ENCODE measurements at places on chromosomes 4 and X.
A peak's percentile ranks its signal among the peaks of the same experiment; 100 is the strongest.

GRCh38 chr4:38213083-38213805, 253.0 kb downstream of the PTTG2 start:
- no peak for DNase-seq

GRCh38 chr4:138032222-138032621, 209.9 kb downstream of the SLC7A11 start:
- no peak for DNase-seq

- DNase-seq = no peak
Observed at GRCh38 chrX:150506020-150506419, 62.4 kb upstream of the MTM1 start.

DNA sequence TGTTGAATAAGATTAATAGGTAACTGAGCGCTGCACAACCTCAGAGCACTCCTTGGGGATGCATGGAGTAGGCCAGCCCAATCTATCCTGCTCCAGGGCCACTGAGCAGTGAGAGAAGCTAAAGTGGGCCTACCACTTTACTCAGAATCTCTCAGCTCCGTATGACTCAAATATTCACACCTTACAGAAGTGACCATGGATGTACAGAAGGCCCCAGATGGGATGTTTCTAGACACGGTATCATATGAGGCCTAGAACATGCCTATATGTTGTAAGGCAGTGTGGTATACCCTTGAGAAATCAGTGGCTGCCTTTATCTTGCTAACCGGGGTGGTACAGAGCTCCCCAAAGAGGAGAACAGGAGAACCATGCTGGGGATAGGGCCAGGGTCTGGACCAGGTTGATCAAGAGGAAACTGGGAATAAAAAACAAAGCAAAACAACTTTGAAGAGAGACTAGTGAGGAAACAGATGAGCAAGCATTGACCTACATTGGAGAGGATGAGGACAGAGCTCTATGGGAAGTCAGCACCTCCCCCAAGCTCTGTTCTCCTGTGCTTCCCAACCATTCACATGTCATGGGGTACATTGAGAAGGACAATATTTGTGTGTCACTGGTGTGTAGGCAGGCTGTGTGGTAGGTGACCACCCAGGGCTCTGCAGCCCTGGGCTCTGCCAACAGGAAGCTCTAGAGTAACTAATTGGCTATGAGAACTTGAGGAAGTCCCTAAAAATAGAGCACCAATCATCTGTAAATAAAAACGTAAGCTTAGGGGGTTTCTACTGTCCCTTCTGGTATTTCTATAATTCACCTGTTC, 31.4 kb downstream of the HOPX start:
- no peak for DNase-seq

- DNase-seq = no peak
Observed at GRCh38 chr4:55723403-55723802, 87.3 kb upstream of the NMU start.

- peak; percentile 30 for DNase-seq
Observed at GRCh38 chrX:54808109-54808604, 612 bp downstream of the MAGED2 start.

DNA sequence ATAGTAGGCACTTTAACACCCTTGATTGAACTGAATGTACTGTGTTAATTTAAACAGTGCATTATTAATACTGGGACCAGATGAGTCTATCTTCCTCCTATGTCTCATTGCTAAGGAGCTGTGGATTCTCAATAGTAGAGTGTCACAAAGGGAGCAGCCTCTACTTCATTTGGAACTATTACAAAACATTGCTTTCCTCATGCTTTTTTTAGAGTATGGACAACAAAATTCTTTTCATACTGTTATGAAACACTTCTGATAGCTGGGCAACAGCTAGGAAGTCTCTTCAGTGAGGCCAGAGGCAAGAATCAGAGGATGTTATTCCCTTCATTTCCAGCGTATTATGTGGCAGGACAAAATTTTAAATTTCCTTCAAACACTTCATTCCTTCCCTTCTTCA, 160.8 kb downstream of the FBXO8 start:
- DNase-seq = no peak

DNA sequence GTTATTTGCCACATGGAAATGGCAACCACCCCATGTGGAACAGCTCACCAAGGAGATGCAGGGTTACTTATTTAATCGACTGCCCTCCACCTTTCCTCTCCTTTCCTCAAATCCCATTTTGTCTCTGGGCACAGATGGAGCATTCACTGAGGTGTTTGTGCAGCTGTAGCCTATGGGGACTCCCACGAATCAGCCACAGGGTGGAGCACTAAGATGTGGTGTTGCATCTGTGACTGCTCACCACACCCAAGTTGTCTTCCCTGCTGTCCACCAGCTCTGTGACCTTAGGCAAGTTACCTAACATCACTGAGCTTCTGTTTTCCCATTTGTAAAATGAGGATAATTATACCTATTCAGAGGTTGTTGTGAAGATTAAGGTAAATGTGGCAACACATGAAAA, 252.4 kb upstream of the CPEB2 start:
- no peak for DNase-seq

DNA sequence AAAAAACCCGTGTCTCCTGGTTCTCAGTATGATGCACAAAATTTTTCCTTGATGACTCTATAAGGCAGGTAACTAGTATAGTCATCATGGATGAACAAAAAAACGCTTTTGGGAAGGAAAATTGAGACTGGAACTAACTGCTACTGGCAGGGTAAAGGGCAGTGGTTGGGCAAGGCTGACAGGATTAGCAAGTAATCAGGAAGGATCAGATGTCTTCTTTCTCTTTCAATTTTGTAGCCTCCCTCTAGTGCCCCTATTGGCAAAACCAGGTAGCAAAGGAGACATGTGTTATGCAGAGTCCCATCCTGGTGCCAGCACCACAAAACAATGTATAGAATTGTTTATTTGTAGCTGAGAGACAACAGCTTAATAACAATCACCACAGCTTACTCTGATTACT, 12.8 kb upstream of the SLITRK4 start:
- no peak for DNase-seq

- no peak for DNase-seq
Observed at GRCh38 chrX:72371405-72371804, 65.7 kb upstream of the CITED1 start.

DNA sequence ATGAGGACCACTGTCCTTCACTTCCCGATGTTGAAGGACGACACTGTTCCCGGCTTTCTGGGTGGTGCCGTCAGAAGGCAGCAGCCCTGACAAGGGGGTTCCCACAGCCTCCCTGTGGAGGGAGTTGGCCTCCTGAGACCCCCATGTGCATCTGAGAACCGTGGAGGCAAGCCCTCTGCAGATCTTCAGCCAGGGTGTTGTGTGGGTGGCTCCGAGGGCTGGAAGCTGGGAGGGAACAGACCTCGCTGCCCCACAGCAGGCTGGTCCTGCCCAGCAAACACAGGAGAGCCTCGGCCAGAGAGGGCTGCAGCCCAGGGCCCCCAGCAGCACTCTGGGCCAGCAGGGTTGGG, 16.2 kb downstream of the DGKQ start:
- no peak for DNase-seq

DNA sequence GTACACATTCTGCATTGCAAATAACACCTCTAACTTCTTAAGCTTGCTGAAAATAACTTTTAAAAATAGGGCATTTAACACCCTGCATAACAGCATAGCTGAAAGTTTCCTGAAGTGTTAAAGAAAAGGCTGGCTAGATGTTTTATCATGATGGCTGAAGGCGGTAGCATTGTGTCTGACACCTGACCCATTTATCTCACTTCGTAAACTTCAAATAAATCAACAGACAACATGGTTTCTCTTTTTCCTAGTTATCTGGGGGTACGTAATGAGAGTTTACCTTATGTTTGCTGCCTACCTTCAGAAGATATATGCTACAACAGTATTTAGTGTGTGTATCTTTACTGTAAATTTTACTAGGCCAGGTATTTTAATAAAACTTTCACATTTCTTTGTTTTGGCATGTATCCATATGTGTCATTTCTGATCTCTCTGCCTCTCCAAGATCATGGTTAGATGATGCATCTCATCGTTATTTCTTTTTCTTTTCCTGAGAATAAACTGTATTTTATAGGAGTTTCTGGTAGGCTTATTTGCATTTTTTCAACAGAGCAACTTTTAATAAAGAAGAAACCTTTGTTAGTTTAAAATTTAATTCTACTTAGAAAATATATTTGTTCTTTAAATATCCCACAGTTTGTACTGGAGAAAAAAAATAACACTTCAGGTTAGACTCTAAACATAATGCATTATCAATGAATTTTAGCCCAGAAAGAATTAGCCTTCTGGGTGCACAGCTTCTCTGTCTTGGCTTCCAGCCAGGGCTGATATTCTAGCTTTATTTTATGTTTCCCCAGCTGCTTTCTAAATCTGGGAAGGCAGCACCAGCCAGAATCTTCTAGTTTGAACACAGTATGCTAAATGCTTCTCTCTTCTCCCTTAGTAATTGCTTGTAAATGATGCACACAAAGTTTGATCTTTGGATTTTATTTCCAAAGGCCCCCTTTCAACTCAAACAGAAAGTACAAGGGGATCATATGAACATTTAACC, 2.9 kb downstream of the NDST4 start:
- no peak for DNase-seq

GRCh38 chrX:1273896-1274295, 5.3 kb downstream of the CSF2RA start:
- DNase-seq = no peak

Data from CD4-positive, alpha-beta T cell treated with Interleukin-15 for 4 hours (primary cell).